ENCODE measurements at places on chromosomes 3 and 15.

DNA sequence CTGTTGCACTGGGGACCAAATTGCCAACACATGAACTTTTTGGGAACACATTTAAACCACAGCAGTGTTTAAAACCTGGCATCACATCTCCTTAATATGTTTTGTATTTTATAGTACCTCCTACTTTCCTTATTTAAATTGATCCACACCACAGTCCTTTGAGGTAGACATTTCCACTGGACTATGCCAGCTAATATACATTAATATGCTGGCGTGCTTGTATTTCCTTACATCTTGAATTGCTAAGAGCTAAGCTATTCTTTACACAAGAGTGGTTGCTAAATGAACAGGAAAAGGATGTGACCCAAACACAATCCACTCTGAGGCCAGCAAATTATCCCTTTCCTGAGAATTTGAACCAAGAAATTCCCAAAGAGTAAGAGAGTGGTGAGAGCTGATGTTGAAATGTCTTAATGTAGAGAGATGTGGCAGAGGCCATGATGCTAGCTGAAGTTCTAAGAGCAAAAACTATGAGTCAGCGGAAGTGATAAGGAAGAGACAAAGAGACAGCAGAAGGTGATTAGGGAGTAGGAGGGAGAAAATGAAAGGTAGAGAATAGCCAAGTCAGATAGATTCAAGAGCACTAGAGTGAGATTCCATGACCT lies 131.2 kb downstream of the CD47 start:
- DNase-seq: no peak

DNA sequence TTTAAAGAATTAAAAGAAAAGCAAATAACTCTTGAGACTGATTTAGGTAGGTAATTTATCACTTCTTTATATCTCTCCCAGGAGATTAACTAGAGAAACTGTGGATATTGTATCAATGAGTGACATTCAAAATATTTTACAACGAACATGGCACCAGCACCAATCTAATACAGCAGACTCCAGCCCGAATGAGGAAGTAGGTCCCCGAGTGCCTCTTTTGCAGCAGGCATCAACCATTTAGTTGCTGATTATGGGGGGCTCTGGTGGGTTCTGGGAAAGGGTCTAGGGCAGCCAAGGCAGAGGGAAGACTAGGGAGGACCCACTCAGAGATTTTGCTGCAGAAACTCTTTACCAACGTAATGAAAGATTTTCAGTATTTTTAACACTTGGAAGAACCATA lies 31.7 kb upstream of the TTC14 start:
- DNase-seq: no peak

DNA sequence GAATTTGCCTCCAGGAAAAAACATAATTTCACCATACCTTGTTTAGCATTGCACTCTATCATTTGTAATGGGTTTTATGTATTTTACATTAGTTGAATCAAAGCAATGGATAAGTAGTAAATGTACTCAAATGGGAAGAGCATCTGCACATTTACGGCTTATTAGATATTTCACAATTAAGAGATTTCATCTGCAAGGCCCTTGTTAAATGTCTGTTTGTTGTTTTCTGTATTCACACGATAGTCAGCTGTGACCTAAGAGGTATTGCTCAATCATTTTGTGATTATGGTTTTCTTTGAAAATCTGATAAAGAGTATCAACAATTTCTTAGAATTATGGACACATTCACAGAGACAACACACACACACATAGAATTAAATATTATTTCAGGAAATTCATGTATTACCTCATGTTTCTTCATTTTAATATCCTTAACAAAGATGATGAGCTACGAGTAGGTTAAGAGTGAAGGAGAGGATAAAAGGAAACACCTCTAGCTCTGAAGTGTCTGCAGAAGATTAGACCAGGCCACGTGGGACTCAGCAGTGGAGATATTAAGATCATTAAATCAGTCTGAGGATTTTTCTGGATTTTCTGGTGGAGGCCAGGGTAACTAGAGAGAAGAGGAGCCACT lies 121.9 kb upstream of the POU1F1 start:
- DNase-seq: no peak

GRCh38 chr3:155991847-155992246 lies 121.4 kb downstream of the GMPS start:
- no peak for DNase-seq

GRCh38 chr3:106759731-106760130 lies 617.5 kb upstream of the CCDC54 start:
- no peak for DNase-seq

DNA sequence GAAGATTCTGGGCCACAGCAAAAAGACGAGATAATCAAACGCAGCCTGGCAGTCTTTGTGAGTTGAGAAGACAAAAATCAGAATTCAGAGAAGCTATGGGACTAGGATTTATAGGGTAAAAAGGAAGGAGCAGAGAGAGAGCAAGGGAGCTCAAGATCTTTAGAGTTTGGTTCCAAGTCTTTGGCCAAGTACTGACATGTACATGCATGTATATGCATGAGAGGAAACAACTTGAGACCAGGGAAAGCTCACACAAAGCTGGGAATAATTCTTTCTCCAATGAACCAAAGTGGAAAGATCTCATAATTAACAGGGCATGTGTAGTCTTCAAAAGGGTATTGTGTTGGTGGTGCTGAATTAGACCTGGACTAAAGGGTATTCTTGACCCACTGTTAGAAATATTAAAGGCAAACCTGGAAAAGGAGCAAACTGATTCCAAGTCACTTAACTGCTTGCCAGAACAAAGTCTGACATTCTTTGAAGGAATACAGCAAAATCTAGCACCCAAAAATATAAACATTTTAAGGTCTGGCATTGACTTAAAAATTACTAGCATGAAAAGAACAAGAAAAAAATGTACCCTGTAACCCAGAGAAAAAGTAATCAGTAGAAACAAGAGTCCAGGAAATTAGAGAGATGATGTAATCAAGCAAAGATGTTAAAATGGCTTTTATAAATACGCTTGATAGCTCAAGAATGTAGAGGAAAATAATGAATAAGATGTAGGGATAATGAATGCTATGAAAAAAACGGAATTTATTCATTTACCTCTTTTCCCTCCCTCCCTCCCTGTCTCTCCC lies 226.0 kb upstream of the CGNL1 start:
- DNase-seq: no peak

- no peak for DNase-seq
Observed at GRCh38 chr3:60645801-60646200, 605.5 kb downstream of the FHIT start.

- DNase-seq: no peak
Observed at GRCh38 chr15:31235311-31236183, 91.1 kb upstream of the KLF13 start.

DNA sequence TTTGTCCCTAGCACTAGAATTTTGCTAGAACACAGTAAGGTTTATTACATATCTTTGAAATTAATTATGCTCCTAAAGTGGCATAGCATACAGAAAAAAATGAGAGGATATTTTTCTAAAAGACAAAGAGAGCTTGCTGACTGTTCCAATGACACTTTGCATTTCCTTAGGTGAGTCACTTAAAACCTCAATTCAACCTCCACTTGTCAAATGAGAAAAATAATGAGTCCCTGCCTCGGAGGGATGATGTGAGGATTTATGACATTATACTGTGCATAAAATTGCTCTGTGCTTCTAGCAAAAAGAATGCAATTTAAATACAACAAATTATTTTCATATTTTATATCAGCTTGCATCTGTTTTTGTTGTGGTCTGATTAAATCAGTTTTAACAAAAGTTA lies 1417.0 kb upstream of the ALCAM start:
- DNase-seq: no peak

DNA sequence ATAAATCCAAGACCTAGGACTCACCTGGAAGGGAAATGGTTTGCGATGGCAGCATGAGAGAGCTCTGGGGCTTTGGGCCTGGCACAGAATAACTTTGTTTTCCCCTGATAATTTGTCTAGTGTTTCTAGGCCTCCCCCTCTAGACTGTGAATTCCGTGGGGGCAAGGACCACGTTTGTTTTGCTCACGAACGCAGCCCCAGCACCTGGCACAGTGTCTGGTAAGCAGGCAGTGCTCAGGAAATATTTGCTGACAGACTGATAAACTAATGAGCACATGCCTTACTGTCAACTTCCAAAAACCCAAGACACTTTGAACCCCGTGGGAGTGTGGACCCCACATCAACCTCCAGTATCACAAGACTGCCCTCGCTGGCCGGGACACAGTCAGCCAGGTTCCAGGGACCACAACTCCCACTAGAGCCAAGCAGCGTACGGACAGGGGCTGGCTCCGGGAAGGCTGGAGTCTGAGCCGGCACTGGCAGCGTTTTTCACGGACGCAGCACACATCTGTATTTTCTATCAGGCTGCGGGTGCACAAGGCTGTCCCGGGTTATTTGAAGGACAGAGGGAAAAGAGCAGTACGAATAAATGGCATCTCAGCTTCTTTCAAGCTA lies 146.5 kb downstream of the XXYLT1 start:
- DNase-seq: no peak

GRCh38 chr3:135128818-135129217 lies 333.8 kb downstream of the EPHB1 start:
- no peak for DNase-seq
